ENCODE measurements at places on chromosomes 4 and X.

GRCh38 chrX:12971282-12972003, 3.5 kb upstream of the TMSB4X start:
- DNase-seq: no peak

DNA sequence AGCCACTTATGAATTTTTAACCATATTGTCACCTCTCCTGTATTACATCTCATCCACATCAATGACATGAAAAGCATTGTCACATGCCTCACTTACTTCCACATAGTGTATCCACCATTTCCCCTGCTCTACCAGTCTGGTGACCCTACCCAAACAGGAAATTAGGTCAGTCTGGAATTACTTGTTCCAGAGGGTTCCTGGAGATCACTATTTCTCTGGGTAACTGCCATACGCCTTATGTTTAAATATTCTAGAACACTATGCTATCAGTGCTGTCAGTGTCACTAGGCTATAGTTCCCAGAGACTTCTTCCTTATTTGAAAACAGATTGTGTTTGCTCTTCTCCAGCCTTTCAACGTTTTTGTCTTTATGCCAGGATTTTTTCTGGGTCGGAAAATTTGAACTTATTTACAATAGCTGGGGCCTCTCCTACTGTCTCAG, 15.0 kb downstream of the SRPX2 start:
- DNase-seq: no peak

GRCh38 chr4:78691971-78692821, 84.0 kb upstream of the BMP2K start:
- DNase-seq: no peak

DNA sequence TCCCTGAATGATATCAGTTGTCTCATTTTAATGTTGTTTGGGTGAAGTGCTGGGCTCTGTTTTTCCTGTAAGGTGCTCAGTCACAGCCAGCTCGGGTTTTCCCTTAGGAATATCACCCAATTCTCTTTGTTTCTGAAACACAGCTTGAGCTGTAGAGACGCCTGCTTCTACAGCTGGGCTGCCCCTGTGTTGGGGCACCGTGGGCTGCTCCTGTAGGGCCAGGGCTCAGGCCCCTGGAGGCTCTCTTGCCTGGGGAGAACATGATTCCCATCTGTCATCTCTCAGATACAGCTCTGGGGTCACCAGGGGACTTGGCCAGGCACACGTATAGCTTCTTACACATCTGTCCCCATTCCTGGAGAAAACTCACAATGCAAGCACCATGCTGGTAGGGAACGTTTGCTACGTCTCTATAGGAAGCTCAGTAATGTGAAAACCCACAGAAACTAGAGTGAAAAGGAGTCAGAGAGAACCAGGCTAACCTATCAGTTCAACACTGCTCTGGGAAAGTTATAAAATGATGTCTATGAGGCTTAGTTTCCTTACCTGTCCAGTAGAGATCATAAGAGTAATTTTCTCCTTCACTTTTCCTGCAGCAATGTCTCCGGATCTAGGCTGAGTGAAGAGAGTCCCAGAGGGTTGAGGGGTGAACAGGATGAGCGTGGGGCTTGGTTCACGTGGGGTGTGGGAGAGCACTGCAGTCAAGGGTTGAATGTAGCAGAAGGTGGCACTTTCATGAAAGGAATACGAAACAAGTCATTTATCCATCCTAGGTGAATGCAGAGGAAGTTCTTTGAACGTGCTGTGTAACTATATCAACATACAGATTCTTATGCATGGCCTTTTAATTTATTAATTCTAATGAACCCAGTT, 14.5 kb downstream of the FHDC1 start:
- DNase-seq: no peak

GRCh38 chrX:38249965-38250364, 29.3 kb upstream of the SRPX start:
- no peak for DNase-seq

DNA sequence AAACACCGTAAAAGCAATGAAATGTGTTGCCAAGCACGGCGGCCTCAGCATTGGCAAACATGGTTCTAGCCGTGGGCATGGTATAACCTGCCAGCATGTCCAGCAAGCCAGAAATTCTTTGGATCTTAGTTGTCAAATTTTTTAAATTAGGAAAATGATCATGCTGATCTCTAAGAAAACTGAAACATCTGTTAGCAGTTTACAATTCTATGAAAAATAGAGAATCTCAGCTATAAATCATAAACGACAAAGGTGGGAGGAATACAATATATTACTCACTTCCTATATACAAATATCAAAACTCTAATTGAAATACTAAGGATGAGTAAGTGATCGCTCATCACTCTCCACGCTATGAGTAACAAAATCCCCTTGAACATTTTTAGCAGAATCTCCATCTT, 130.3 kb downstream of the ADGRA3 start:
- no peak for DNase-seq

GRCh38 chrX:154727418-154727817, 23.5 kb downstream of the GAB3 start:
- DNase-seq: no peak

GRCh38 chr4:124282301-124282898, 430.1 kb downstream of the ANKRD50 start:
- no peak for DNase-seq

DNA sequence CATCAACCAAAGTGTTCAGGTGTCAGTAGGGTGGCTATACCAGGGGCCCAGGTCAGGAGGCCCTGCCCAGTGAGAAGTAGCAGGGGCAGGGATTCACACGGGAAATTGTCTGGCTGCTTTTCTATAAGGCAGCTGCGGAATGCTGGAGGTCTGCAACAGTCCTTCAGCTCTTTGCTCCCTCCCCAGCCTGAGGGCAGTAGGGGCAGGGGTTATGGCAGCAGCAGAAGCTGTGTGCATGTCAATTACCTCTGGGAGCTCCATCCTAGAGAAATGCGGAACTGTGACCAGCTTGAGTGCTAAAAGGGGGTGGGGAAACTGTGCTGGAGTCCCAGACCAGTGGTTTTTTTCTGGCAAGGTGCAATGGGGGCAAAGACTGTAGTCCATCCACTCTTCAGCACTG, 810.4 kb downstream of the PCDH7 start:
- DNase-seq: no peak

GRCh38 chr4:4519297-4519894, 22.5 kb downstream of the STX18 start:
- no peak for DNase-seq

DNA sequence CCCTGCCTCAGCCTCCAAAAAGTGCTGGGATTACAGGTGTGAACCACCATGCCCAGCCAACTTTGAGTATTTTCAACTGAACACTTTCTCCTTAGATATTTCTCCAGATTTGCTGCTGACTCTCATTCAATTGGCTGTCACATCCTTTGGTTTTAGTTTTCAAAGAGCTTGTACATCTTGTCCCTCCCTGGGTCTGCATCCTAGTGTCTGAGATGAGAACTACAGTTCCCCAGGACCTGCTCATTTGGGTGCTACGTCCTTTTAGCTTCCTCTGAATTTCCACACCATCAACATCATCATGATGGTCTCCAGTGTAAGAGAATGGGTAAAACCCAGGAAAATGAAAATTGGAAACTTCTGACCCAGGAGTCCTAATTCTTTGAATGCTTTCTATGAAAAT, 312.9 kb downstream of the NLGN4X start:
- no peak for DNase-seq

- DNase-seq: no peak
Measured at GRCh38 chrX:118574666-118575065, 79.1 kb downstream of the DOCK11 start.

DNA sequence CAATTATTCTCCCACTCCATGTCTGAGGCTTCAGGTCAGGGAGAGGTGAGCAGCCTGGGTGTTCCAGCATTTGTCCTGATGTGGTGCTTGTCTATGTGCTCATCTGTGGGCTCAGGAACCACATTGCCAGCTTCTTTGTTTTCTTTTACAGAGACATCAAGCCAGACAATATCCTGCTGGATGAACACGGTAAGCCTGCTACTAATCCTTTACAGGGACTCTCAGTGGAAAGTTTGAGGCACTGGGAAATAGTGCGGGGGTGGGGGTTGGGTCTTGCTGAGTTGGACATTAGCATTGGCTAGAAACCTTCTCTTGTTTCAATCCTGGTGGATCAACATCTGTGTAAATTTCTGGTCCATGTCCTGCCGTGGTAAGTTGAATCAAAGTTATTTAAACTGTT, 310.3 kb downstream of the EVC2 start:
- no peak for DNase-seq

GRCh38 chr4:73653695-73654106, 33.5 kb upstream of the RASSF6 start:
- no peak for DNase-seq

- DNase-seq: no peak
Measured at GRCh38 chrX:69178592-69178991, 13.3 kb upstream of the PJA1 start.

- DNase-seq: no peak
Measured at GRCh38 chr4:98778206-98778605, 119.8 kb upstream of the TSPAN5 start.

DNA sequence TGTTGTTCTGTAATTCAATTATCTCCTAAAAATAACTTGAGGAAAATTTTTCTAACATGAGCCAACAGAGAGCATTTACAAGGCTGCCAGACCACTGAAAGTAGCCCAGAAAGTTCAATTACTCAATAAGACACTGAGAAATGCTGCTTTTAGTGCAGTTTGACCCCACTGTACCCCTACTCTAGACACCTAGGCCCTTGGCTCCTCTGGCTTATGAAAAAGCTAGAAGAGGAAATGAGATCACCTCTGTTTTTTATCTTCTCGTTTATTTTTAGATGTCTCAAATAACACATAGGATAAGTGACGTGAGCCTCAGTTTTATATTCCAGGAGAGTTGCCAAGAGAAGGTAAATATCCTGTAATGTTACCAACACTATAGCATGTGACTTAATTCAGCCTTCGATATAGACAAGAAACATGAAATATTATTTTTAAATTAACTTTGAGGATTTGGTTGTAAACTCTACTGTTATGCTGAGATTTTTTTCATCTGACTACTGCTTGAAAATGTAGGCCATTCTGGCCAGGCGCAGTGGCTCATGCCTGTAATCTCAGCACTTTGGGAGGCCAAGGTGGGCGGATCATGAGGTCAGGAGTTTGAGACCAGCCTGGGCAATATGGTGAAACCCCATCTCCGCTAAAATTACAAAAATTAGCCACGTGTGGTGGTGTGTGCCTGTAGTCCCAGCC, 24.4 kb downstream of the TNIP3 start:
- DNase-seq: no peak

GRCh38 chr4:77036206-77036605, 39.6 kb downstream of the CCNI start:
- DNase-seq: no peak

GRCh38 chrX:70508296-70508911, 63.8 kb downstream of the DLG3 start:
- no peak for DNase-seq

DNA sequence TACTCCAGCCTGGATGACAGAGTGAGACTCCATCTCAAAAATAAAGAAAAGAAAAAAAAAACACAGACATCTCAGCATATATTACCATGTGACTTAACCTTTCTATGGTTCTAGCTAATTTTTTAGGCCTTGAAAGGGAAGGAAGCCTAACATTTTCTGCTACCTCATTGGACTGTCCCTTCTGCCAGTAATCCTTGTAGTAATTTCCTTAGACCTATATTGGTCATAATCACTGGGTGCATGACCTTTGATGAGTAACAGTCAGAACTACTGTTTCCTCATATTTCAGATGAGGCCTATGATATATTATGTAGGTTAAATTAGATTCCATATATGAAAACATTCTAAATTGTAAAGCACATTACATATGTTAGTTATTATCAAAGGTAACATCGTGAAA, 9.6 kb downstream of the XIAP start:
- DNase-seq: no peak

- no peak for DNase-seq
Measured at GRCh38 chrX:79371101-79371500, 4.0 kb upstream of the ITM2A start.

DNA sequence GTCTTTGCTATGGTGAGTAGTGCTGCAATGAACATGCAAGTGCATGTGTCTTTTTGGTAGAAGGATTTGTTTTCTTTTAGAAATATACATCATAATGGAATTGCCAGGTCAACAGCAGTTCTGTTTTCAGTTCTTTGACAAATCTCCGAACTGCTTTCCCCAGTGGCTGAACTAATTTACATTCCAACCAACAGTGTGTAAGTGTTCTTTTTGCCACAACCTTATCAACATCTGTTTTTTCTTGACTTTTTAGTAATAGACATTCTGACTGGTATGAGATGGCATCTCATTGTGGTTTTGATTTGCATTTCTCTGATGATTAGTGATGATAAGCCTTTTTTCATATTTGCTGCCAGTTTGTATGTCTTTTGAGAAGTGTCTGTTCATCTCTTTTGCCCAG, 406.3 kb downstream of the DTHD1 start:
- no peak for DNase-seq

GRCh38 chr4:184384056-184384809, 90.1 kb downstream of the IRF2 start:
- DNase-seq: no peak

GRCh38 chrX:85084770-85085393, 81.2 kb downstream of the APOOL start:
- no peak for DNase-seq

GRCh38 chrX:7204619-7205018, 56.7 kb upstream of the PUDP start:
- no peak for DNase-seq

GRCh38 chr4:165326831-165327210, 648 bp upstream of the MSMO1 start:
- peak; percentile 22 for DNase-seq

DNA sequence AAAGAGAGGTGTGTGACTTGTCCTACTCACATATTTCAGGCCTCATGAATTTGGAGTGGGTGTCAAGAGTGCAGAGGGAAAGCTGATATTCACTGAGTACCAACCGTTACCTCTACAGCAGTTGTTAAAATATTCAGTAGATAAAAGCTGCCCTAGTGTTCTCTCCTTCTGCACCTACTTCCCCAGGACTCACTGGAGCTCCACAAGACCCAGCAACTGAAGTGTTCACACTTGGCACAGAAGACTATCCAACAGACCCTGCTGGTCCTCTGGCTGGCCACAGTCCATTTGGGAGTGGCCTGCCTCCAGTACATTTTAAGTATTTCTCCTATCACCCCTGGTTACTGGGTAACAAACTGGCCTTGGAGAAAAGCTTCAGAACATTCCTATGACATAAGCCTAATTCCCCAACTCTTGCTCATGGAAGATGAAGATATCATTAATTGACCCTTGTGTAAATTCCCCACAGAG, 70.8 kb downstream of the PPARGC1A start:
- DNase-seq: no peak

- no peak for DNase-seq
Measured at GRCh38 chrX:117996918-117997480, 119.6 kb downstream of the KLHL13 start.

DNA sequence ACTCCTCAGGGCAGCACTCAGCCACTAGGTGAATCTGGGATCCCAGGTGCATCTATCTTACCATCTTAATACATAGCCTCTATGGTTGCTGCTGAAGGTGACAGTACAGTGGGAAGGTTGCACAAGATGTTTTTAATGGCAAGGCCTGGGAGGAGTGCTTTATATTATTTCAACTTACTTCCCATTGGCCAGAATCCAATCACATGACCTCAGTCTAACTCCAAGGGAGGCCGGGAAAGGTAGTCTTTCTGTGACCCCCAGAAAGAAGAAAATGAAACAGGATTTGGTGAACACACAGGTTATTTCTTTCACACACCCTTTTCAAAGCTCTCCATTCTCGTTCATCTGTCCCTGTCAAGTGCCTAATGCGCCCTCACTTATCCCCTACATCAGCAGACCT, 189.1 kb upstream of the ATP6AP2 start:
- no peak for DNase-seq

GRCh38 chr4:7255488-7255881, 63.1 kb downstream of the SORCS2 start:
- no peak for DNase-seq

Data from nucleus accumbens (tissue), 56 donors.